Activated CD4-positive, alpha-beta T cell treated with anti-CD3 and anti-CD28 coated beads, Interleukin-2, amount 50 U/mL, for 4 hours (primary cell): ENCODE measurements at places on chromosomes 1 and 21.

DNA sequence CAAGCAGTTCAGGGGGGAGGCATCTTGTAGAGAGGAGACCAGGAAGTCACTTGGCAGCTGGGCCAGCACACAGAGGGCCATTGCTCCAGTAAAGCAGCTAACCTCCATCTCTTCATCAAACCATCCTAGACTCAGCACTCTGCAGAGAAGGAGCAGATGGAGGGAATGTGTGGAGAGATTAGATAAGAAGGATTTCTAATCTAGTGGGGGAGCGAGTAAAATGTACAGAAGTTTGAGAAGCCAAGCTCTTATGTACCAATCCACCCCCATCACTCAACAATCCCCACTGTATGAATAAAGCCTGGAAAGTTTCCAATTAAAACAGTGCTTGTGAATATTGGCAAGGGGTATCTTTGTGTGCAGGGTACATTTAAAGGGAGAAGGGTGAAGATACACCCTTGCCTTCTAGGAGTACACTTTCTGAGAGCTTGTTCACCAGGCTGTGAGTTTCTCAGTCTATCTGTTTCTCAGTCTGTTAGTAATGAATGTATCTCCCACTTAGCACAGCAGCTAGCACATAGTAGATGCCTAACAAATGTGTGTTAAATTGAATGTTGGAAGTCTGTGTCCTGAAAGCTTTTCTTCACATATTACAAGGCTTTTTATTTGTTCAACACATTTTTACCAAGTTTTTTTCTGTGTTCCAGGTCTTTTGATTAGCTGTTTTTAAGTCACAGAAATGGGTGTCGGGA lies 142.7 kb upstream of the UBE2U start:
- no peak for DNase-seq

- DNase-seq: no peak
Measured at GRCh38 chr1:44543064-44543744, 131.1 kb downstream of the TMEM53 start.

GRCh38 chr1:110134050-110134595 lies 16.2 kb upstream of the SLC6A17 start:
- no peak for DNase-seq

DNA sequence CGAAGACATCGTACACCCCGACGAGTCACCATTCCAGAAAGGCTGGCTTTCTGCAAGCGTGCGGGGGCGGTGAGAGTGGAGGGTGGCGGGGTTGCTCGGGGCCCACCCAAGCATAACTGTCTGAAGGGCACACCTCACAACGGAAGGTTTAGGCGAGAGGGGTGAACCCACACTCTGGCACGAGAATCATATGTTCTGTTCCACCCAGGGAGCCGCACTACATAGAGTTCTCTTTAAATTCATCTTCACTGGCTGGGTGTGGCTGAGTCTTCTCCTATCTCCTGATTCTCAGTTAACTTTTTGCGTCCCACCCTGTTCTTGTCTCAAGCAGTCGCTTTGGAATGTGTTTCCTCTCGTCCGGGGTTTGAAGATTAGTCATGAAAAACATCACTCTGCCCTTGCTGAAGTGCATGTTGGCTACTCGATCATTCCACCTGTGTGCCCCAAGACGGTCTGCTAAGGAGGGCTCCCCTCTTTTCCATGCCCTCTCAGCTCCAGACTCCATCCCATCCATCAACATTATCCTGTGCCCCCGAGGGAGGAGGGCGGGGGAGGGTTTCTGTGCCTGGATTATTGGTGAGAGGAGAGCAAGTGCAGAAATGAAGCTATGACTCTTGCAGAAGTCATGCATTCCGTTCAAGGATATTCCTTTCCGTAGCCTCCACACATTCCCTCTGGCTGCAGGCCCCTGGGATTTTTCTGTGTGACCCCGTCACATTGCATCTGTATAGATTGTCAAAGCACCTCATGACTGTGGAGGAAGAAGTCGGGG lies 53.5 kb upstream of the CD34 start:
- no peak for DNase-seq

DNA sequence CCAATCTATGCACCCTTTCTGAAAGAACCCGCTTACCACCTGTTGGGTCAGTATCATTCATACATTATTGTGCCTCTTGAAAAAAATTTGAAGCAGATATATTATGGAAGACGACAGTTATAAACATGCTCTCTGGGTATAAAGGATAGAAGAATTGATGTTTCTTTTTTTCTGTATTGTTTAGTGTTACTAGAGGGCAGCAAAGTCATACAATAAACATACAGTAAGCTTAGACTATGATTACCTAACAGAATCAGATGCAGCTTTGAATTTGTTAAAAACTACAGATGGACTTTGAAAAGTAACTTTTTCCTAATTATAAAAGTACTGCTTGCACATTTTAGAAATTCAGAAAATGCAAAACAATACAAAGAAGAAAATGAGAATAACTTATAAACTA lies 11.1 kb upstream of the PAXBP1 start:
- no peak for DNase-seq

GRCh38 chr1:179448437-179449149 lies 82.8 kb downstream of the AXDND1 start:
- DNase-seq: no peak

- no peak for DNase-seq
Measured at GRCh38 chr1:179929955-179930798, 24.4 kb upstream of the CEP350 start.

DNA sequence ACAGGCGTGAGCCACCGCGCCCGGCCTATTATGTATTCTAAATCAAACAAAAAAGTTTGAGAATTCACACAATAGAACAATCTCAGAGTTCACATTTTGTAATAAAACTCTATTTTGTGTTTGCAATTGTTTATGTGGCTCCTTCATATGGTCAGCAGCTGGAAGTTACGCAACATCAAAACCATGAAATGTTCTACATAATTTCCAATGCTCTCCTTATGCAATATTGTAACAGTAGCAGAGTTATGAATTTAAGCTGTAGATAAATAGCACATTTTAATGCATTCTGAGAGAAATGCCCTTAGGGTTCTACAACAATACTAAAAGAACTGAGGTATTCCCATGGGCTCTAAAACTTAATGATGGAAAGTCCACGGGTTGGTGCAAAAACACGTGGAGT lies 62.3 kb upstream of the COL11A1 start:
- no peak for DNase-seq

- DNase-seq: no peak
Measured at GRCh38 chr1:13703558-13704490, 3.8 kb downstream of the PRDM2 start.

- DNase-seq: no peak
Measured at GRCh38 chr1:22001409-22001808, at the start of gene CELA3A. CELA3A (plus strand) TSS chr1:22001657; CDS start chr1:22001675, 18 bp downstream.

- DNase-seq: no peak
Measured at GRCh38 chr1:114746450-114747121, 11.2 kb downstream of the CSDE1 start.

DNA sequence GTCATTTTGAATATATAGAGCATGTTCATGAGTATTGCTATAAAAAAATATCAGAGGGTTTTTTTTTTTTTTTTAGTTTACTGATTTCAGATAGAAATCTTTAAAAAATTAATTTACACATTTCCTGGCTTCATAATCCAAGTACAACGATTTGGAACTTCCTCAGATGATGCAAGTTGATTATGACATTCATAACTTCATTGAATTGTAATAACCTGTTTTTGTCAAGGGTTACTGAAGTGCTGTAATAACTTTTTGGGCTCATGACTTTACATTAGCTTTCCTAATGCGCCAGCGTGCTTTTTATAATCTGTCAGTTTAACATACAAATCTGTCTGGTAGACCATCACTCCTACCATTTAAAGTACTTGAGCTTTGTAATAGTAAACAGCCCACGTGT lies 81.3 kb downstream of the SASS6 start:
- no peak for DNase-seq

DNA sequence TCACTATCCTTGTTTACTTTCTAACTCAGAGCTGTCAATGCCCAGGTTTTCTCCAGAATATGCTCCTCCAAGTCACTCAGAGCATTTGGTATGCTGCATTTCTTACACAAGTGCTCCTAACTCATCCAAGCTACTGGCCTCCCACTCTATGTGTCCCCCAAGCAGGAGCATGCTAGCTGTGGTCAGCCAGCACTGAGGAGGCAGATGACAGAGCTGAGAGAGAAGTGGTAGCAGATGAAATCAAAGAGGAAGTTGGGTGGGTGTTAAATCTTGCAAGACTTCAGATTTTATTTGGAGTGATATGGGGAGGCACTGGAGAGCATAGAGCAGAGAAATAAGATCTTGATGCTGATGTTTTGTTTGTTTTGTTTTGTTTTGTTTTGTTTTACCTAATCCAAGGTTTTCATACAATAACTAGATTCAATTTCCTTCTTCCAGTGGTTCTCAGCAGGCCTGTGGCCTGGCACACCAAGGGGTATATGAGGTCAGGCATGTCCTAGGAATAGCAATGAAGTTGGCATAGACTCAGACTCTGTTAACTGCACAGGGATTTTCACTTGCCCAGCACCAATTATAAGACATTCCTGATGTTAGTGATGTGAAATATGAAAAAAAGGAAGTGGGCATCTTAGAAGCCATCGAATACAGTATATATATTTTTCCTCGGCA lies 3.1 kb upstream of the PGBD5 start:
- no peak for DNase-seq

DNA sequence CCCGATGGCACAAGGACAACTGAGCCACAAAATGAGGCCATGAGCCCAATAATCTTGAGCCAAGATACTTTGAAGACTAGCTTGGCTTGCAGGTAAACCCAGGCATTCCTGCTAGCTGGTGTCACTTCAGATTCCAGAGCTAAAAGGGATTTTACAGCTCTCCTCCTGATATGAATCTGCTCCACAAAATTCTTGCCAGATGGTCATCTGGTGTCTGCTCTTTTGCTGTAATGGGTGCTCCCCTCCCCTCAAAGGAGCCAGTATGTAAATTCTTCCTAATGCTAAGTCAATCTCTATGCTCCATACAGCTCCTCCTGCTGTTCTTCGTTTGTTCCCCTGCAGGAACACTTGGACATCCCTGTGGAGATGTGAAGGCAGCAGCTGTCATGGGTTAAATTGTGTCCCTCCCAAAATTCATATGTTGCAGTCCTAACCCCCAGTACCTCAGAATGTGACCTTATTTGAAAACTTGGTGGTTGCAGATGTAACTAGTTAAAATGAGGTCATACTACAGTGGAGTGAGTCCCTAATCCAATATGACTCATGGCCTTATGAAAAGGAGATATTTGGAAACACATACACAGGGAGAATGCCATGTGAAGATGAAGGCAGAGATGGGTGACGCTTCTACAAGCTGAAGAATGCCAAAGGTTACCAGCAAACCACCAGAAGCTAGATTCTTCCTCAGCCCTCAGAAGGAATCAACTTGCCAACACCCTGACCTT lies 180.6 kb upstream of the PALMD start:
- DNase-seq: no peak

- no peak for DNase-seq
Measured at GRCh38 chr1:175873290-175873935, 130.0 kb upstream of the TNR start.

GRCh38 chr1:239262538-239262937 lies 123.8 kb upstream of the CHRM3 start:
- no peak for DNase-seq

- no peak for DNase-seq
Measured at GRCh38 chr1:33388805-33389771, 41.8 kb downstream of the PHC2 start.

DNA sequence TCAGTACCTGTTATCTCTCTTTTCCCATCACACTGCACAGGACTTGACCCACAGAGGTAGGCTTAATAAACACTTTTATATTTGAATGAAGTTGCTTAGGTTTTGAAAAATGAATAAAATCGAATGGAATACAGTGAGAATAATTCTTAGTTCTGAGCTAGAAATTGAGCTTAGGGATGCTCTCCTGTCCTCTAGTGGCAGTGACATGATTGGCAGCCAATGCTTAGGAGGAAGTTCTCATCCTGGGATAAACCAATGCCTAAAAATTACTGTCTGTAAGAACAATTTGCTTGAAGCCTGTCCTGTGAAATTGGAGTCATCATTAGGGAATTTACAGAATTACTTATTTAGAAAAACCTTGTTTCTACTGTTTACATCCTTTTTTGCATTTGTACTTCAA lies 21.3 kb upstream of the CYP4X1 start:
- DNase-seq: no peak

DNA sequence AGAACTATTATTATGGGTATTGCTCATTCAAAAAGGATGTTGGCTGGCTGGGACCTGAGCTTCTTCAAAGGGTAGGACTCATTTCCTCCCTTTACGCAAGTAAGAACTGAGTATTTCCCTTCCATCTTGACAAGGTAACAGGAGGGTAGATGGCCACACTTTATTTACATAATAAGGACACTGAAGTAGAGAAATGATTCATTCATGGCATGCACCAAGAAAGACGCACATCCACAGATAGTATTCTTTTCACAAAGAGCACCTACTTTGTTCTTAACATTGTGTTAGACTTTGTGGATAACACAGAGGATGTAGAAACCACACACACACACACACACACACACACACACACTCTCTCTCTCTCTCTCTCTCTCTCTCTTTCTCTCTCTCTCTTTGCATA lies 82.9 kb downstream of the FAM78B start:
- no peak for DNase-seq

DNA sequence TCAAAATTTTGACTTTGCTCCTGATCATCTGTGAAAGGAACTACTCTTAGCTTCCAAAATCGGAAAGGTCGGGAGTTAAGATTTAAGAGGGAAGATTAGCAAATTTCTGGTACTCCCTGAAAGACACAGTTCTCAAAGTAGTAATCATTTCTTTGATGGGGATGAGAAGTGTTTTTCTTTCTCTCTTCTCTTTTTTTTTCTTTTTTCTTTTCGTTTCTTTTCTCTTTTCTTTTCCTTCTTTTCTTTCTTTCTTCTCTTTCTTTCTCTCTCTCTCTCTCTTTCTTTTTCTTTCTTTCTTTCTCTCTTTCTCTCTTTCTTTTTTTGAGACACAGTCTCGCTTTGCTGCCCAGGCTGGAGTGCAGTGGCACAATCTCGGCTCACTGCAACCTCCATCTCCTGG lies 5.1 kb upstream of the RAB29 start:
- DNase-seq: no peak

- DNase-seq: no peak
Measured at GRCh38 chr1:159957824-159958268, 3.8 kb upstream of the SLAMF9 start.
